H4 (cell line): ENCODE measurements at places on chromosomes 7 and 10.
A peak's percentile ranks its signal among the peaks of the same experiment; 100 is the strongest.

DNA sequence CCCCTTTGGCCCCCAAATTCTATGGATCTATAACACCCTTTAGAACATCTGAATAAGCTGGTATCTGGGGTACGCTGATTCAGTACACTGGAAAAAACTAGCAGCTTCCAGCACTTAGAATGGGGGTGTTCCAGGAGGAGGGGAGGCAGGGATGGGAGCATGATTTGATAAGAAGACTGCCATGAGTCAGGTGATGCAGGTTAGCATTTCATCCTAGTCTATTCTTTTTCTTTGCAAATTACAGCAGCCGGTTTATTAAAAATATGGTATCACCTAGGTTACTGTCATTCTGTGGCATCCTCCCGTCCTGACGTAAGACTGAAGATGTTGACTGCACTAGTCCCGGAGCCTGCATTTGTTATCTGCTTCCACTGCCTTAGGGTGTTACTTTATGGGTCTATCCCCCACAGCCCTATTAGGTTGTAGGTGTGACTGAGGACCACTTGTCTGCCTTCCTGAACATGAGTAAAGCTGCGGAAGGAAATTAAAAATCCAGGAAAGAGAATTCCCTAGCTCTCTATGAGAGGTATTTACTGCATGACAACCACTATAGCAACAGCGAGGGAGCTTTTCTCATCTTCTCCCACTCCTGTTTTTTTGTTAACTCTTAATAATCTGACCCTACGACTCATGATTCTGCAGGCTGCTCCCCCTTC, 1.9 kb downstream of the HTR5A start:
- DNase-seq, result no peak

DNA sequence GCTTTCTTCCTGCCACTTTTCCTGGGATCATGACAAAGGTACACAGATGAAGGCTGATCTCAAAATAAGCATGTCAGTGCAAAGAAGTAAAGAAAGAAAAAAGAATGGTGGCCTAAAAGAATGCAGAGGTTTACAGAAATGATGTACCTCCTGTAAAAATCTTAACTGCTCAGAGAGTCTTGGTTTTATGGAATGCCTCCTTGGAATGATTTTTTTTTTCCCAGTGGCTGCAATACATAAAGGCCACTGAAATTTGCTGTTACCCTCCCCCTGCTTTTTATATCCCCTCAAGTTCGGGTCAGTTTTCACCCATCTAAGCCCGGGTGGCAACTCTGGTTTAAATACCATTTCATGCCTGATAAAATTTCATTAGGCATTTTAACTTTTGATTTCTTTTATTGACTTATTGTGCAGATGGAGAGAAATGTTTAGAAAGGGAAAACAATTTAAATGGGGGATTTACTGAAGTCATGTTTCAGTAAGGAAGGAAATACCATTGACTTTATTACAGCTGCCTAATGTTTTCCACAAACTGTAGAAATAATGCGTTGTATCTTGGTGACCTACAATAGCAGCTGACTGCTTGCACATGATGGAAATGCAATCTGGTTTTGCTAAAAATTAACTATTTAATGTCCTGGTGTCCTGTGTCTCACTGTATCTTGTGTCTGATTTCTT, 102.5 kb downstream of the SAMD9 start:
- DNase-seq, result peak; percentile 23

GRCh38 chr7:45446195-45446944, 127.8 kb upstream of the ADCY1 start:
- DNase-seq, result no peak

DNA sequence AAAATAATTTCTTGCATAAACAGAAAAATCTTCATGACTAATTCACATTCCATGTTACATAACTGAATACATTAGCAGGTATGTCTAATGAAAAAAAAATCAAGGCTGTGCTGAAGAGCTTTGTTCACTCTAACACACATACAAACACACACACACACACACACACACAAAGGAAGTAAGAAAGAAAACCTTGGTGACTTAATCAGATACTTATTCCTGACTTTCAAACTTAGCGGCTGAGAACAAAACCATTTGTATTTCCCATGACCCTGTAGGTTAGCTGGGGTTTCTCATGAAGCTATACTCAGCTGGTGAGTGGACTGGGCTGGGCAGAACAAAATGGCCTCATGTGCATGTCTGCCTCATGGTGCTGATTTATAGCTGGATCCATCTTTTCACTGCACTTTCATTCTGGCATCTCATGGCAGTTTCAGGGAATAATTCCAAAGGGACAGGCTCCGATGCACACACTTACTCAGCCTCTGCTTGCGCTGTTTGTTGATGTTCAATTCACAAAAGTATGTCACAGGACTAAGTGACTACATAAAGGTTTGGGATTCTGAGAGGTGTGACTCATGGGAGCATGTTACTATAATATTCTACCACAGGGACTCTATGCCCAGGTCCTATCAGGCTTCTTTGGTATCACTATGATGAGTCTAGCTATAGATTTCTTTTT, 161.2 kb downstream of the PCLO start:
- peak; percentile 70 for DNase-seq

GRCh38 chr10:128156999-128157755, 31.0 kb upstream of the MKI67 start:
- no peak for DNase-seq

DNA sequence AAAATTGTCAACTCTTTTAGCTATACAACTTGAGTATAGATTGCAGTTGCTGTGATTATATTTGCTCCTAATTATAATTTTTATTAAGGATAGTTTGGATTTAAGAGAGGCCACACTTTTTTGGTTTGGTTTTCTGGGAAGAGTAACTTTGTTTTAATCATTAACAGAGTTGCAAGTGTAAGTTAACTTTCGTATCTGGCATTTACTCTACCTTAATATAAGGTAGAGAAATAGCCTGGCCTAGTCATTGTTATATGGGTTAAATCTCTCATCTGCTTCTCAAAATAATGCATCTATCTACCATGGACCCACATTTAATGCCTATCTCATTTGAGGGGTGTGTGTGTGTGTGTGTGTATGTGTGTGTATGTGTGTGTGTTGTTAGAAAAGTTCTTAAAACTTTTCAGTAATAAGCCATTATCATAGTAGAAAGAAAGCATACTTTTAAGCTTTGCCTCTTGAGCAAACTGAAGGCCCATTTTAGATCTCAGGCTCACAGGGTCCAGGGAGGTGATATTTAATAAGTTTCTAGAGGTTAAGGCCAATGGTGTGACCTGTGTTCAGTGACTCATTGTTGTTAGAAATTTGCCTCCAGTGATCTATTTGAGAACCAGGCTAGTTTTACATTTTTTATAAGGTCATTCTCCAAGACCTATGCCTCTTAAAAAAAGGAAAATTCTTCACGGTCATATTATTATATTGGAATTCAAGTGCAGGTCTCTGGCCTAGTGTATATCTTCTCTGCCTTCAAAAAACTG, 10.9 kb upstream of the TEX47 start:
- no peak for DNase-seq

GRCh38 chr7:71616217-71616616, 484.3 kb downstream of the GALNT17 start:
- no peak for DNase-seq

DNA sequence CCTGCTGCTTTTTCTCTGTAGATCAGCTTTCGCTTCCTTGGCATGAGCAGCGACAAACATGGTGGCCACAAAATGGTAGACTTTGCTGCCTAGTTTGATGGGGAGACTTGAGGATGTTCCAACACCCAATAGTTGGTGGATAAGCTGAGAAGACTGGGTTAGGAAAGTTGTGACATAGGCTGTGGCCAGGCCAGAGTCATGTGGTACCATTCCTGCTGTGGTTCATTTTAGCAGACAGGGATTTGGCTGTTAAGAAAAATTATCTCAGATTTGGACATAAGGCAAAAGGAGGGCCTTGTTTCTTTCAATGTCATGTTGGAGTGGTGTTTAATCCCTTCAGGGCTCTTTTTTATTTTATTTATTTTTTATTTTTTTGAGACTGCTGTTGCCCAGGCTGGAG, 26.6 kb upstream of the FAM180A start:
- DNase-seq, result peak; percentile 24

DNA sequence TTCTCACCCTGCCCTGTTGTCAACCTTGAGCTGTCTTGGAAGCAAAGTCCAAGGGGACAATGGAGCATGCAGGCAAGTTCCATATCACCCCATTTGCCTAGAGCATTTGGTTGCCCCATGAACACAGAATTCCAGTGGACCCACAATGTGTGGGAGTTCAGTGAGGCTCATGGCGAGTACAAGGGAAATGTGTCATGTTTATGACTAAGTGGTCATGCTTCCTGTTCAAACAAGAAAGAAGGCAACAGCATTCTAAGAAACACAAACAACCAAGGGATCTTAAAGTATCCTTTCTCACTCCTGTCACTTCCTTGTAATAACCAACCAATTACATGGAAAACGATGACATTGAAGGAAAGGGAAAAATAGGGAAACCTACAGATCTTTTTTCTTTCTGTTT, 513.0 kb downstream of the INHBA start:
- peak; percentile 93 for DNase-seq

DNA sequence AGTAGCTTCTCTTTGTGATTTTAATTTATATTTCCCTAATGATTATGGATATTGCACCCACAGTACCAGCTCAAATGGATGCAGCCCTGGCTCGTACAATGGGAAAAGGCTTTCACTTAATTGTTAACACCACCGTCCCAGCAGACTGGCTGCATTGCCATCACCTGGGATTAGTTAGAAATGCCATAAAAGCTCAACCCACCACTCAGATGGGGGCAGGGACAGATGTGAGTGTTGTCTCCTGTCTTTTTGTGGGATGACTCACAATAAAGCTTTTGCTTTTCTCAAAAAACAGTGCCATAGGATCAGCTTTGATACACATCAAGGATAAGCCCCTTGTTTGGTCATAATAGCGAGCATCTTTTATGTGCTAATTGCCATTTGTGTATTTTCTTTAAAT, 729.1 kb downstream of the TNS3 start:
- DNase-seq, result no peak
